ENCODE measurements at places on chromosomes 5 and 9.

GRCh38 chr9:89658931-89659330, 54.1 kb downstream of the GADD45G start:
- no peak for DNase-seq

- DNase-seq = peak; percentile 16
Observed at GRCh38 chr9:73683862-73684591, 532.4 kb downstream of the ANXA1 start.

- no peak for DNase-seq
Observed at GRCh38 chr5:102740515-102740914, 14.6 kb upstream of the PAM start.

DNA sequence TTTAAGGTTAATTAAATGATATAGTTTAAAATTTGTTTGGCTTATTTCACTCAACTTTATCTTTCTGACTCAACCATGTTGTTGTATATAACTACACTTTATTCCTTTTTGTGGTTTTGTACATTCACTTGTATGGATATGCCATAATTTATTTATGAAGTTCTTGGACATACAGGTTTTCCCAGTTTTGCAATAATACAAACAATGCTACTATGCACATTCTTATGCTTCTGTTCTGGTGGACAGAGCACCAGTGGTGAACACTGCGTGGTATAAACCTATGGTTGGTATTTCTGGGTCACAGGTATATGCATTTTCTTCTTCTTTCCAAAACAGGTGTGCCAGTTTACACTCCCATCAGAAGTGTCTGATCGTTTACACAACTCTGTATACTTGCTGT, 35.7 kb upstream of the TRIM14 start:
- DNase-seq = no peak

DNA sequence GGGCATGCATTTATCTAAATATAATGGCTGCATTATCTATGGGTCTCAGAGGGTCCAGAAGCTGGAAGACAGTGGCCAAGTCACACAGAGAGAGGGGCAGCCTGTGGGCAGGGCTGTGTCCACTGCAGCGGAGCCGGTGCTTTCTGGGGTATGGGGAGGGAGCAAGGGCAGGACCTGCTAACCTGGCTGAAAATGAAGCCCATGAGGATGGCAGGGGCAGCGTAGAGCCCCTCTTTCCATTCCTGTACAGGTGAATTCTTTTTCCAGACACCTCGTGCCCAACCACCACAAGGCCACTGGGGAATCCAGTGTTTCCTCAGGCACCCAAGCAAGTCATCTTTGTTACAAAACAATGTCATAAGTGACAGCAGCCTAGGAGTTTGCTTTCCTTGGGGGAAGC, 305.9 kb upstream of the IRX4 start:
- no peak for DNase-seq

GRCh38 chr5:103393101-103393754, 134.7 kb downstream of the MACIR start:
- DNase-seq = no peak

DNA sequence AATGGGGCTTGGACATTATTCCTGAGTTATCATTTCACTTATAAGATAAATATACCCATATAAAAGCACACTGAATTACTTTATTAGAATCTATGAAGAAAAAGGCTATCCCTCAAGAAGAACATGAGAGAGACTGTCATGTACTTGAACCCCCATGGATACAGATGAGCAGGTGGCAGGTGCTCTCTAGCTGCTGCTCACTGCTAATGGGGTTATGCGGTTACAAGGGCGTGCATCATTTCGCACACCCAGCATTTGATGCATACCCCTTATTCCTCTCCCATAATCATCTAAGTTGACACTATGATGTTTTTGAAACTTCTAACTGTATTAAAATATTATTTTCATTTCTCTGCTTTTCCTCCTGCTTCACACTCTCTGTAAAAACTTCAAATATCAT, 16.4 kb downstream of the ITK start:
- DNase-seq = no peak

- no peak for DNase-seq
Observed at GRCh38 chr5:136132087-136132486, 558 bp upstream of the SMAD5 start.
